HFFc6 (cell line): ENCODE measurements at places on chromosomes 12 and 14.
A peak's percentile ranks its signal among the peaks of the same experiment; 100 is the strongest.

DNA sequence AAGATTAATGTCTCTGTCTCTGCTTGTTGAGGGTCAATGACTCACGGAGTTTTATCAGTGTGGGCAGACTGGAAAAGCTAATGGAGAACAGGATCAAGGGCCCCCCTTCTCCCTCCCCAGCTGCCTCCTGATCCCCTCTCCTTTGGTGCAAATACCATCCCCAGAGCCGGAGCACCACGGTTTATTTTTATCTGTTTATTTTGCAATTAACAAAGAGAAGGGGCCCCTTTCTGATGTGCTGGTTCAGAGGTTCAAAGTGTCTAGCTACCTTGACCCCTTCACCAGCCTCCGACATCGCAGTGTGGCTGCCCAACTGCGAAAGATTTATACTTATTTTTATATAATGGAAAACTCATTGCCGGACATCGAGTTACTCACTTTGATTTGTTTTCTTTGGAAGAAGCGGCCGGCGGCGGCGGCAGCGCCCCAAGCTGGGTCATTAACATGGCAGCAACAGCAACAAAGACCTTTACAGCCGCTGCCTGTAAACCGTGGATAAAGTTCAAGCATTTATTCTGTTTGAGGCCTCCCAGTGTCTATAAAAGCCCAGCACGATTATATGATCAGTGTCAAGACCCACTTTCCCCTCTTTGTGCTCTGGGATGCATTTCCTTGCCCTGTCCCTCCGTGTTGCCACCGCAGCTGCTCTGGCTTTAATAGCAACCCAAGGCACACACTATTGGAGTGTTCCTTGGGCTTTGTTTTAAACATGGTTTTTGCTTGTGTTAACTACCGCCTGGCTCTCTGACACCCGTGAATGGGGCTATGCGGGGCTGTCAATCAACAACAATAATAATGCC, 47.4 kb upstream of the PARP11 start:
- no peak for DNase-seq

- DNase-seq = no peak
Measured at GRCh38 chr14:50835280-50835679, 4.3 kb upstream of the NIN start.

GRCh38 chr14:62064751-62065323, 302.6 kb downstream of the SNAPC1 start:
- DNase-seq = no peak

DNA sequence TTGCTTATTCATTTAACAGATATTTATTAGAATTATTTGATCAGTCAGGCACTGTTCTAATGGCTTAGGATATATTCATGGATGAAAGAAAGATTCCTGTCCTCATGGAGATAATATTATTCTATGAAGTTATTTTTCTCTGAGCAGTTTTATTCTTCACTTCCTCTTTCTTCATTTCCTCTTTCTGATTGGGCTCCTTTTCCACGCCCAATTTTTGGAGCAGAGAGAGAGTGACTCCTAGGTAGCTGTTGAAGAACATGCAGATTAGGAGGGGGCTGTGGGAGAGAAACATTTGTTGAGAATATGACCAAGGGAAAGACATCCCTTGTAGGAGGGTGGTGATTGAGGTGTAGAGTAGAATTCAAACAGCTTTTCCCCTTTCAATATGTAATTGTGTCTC, 6.0 kb upstream of the YARS2 start:
- no peak for DNase-seq

- no peak for DNase-seq
Measured at GRCh38 chr14:36096090-36096489, 80.4 kb downstream of the PTCSC3 start.

GRCh38 chr14:93219103-93219726, 12.2 kb downstream of the UBR7 start:
- peak; percentile 51 for DNase-seq

GRCh38 chr12:14901228-14901562, 15.5 kb upstream of the MGP start:
- no peak for DNase-seq

DNA sequence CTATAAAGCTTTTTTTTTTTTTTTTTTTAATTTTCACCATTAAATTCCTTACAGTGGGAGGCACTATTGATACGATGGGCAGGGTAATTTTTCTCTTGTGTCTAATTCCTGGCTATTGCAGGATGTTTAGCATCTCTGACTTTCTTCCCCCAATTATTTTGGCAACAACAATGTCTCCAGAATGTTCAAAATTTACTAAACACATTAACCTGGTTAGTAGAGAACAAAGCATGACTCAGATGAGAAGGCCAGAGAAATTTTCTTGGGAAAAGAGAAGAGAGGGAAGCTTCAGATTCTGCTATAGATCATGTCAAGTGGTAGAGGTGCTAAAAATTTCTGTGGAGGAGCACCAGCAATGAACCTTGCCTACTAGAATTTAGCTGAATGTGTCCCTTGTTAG, 171.5 kb upstream of the PRICKLE1 start:
- no peak for DNase-seq

- peak; percentile 72 for DNase-seq
Measured at GRCh38 chr12:27999521-27999920, 27.0 kb upstream of the PTHLH start.

GRCh38 chr12:79448816-79449215, 241.9 kb downstream of the PAWR start:
- no peak for DNase-seq

- no peak for DNase-seq
Measured at GRCh38 chr12:96769400-96769799, 137.7 kb upstream of the NEDD1 start.

DNA sequence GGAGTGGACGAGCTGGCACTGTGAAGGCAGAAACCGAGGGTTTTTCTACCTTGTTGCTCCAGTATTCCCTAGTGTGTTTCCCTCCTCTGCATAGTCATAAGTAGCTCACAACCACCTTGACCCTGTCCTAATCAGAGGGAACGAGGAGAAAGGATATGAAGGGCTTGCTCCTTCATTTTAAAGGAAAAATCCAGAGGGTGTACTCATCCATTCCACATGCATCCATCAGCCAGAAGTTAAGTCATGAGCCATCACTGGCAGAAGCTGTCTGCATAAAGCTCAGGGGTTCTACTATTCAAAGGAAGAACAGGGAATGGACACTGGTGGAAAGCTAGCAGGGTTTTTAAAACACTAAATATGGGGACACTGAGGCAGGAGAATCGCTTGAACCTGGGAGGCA, 84.3 kb upstream of the FOXN3 start:
- DNase-seq = no peak

GRCh38 chr12:2643576-2644135, 151.1 kb upstream of the FKBP4 start:
- no peak for DNase-seq

GRCh38 chr12:64180951-64181350, 41.1 kb downstream of the KICS2 start:
- peak; percentile 64 for DNase-seq

DNA sequence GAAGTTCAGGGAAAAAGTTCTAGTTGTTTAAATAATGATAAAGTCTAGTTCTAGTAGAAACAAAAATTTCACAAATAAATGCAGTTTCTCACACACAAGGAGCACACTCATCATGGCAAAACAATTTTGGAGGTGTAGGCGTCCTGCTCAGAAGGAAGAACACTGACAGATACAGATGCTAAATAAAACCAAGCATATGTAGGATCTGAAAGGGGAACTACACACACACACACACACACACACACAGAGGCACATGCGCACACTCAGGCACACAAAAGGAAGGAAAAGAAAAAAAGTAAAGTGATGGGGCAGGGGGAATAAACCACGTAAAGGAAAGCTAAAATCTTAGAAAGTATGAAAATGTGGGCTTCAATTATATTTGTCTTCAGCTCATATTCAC, 117.7 kb downstream of the SOX5 start:
- no peak for DNase-seq

GRCh38 chr12:113155646-113156045, 6.1 kb downstream of the CFAP73 start:
- DNase-seq = no peak

- no peak for DNase-seq
Measured at GRCh38 chr12:41968599-41968998, 176.1 kb downstream of the GXYLT1 start.

DNA sequence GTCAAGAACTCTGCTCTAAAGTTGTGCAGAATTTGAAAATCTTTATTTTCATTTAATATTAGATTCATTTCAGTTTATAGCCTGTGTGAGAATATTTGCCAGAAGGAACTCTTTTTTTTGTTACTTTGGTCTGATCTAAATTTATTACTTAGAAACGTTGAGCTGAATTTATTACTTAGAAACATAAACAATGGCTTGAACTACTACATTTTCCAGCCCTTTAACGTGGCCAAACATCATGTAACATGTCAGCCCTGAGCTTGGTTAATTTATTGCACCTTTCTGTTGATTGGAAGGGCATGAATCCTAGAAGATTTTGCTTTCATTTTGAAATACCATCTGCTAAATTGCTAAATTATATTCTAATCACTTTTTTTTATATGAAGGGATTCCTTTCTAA, 241.4 kb downstream of the TMEM117 start:
- no peak for DNase-seq

DNA sequence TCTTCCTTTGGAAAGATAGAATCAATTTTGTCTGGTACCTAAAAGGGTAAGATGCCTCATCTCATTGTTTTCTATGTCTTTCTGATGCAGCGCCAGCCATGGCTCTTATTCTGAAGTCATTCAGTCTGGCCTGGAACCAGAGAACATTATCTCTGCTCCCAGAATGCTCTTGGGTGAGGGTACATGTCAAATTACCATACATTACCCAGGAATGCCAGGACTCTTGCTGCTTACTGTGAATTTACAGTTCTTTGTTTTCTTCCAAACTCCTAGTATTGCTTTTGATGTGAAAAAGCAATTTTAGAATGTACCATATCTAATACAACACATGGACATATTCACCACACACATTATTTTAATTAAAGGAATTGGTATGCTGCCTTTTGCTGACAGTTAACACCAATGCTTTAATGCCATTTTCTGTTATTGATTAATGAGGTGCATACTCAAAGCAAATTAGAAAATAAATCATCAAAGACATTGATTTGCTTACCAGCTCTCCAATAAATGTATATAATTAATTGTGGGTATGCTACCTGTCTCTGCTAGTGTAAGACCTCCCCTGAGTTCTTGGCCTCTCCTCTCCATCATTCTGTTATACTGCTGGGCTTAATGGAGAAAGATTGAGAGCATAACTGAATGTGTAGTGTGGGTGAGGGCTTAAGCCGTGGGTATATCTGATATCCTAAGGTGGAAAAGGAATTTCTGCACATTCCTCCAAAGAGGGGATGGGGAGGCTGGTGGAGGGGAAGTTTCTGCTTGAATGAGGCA, 337.7 kb downstream of the C12orf75 start:
- no peak for DNase-seq

DNA sequence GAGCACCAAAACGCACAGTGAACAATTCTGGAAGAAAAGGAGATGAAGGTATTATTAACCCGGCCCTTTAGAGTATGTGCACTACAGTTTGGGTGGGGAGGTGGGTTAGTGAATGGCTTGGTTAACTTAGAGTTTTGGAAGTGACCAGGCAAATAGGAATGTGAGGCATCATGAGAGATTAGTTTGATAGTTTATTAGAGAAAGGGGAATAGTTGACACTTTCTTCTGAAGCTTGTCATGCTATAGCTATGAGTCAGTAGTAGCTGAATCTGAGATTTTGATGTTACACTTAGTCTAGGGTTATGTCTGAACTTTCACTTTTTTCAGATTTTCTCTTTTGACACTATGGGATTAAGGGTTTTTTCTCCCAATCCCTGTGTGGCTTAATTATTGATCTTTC, 567.2 kb downstream of the SNAPC1 start:
- no peak for DNase-seq

GRCh38 chr12:76644950-76645349, 85.4 kb upstream of the OSBPL8 start:
- DNase-seq = no peak

DNA sequence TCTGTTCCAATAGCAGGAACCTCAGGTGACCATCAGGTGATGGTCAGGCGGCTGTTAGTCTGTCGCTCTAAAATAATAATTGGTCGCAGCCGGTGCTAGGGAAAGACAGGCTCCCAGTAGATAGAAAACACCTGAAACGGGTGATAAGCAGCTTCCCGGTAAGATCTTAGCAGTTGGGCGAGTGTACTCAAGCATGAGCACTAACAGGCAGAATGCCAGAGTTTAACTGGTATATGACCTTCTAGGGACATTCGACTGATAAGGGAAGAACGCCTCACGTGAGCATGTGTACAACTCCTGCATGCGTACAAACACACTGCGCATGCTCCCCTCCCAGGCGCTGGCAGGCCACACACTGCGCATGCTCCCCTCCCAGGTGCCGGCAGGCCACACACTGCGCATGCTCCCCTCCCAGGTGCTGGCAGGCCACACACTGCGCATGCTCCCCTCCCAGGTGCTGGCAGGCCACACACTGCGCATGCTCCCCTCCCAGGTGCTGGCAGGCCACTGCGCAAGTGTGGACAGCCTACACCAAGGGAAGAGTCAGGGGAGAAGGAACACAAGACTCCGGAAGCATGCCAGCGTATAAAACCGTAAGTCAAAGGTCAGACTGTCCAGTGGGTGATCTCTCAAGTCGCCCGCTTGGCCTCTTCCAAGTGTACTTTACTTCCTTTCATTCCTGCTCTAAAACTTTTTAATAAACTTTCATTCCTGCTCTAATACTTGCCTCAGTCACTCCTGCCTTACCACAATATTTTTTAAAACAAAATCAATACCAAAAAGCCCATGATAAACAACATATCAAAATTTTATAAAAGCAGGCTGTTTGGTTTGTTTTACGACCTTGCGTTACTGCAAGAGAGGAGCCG, 24.5 kb downstream of the GPRC5D start:
- no peak for DNase-seq

DNA sequence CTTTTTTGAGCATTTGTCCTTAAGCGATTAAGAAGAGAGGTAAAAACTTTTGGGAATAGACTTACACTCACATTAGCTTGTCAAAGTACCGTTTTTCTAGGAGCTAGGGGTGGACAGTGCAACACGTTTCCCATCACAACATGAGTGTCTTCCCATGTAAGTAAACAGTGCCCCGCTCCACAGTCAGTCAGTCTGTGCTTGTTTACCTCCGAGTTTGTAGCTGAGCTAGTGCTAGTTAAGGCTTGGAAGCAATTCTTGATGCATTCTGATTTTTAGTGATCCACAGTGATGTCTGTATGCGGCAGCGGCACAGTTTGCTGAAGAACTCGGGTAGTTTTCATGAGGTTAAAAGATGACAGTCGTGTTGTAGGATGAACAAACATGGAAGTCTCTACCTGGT, 941 bp downstream of the ZDHHC17 start:
- no peak for DNase-seq

- DNase-seq = peak; percentile 74
Measured at GRCh38 chr14:71166180-71166837, 259.1 kb downstream of the PCNX1 start.

DNA sequence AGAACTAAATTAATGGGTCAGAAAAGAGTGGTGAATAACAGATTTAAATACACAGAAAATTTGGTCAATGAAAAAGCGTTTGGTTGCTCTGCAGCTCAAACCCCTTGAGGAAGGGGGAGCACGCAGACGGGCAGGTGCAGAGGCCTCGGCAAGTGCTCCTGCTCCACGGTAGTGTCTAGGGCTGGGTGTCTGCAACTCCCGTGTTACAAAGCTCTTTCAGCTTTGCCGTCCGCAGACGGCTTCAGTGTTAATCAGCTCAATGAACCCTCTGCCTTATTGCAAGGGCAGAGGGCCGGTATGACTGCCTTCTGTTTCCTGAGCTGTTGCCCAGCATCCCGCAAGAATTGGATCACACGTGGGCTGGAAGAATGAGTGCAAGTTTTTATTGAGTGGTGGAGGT, 125.7 kb upstream of the TRHDE start:
- DNase-seq = no peak
